ENCODE measurements at places on chromosomes 7 and 10.

DNA sequence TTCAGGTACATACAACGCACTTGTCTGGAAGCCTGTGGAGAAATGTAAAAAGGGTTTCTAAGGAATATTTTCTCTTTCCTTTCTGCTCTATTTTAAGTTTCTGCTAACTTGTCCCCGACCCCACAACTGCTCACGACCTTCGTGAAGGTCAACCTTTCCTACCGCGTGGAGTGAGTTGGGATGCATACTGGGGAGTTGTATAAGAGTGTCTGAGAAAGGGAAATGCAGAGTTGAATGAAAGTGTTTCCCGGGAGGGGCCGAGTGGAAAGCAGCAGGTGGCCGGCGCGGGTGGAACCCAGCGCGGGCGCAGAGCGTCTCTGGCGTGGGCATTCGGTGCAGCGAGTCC, 17.9 kb upstream of the ACBD5 start:
- no peak for DNase-seq

GRCh38 chr10:42801135-42801534, 18.5 kb downstream of the BMS1 start:
- no peak for DNase-seq

DNA sequence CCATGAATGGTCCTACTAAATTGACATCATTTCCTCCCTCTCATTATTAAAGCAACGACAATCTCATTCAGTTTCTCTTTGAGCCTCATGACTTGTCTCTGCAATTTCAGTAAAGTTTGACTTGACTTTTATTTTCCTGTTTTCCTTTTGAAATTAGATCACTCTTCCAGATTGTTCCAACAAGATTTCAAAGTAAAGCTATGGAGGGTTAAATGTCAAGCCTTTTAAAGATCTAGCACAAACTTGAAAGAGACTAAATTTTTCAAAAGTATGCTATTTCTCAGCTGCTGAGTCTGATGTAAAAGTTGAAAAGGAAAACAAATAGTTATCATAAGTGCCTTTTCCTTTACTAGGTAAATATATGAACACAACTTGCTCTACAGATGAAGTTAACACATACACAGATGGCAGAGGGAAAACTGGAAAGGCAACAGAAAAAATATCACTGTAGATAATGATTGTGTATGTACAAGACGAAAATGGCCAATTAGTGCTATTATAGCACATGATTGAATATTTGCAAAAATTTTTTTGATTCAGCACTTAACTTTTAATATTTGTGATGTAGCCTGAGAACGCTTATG, 200.6 kb downstream of the WDR11 start:
- no peak for DNase-seq

DNA sequence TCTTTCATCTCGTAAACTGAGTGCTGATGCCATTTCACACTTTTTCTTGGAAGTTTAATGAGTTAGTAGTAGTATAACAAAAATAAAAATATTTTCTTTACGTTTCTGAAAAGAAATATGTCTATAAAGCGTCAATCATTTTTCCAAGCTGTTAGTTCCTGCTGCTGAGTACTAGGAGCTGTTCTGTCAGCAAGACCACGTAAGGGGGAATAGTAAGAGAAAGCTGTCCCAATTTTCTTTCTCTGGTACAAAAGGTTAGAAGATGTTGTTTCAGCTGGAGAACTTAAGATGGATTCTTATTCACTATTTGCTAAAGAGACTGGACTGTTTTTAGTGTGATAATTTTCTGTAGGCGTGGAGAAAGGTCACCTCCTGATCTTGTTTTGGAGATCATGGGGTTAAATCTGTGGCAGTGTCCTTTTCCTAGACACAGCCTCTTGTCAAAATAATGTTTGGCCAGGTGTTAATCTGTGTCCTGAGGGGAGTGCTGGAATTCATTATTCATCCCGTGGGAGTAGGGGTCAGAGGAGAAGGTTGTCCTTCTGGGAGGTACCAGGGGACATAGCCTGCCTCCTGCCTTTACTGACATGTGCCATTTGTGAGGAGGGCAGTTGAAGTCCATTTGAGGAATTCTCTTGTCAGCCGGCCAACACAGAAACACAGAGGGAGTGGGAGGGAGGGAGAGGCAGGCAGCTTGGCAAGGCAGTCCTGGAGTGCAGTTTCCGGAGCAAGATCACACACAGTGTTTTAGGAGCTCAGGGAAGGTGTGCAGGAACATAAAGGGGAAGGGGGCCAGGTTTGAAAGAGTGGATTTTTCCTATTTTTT, 368.7 kb downstream of the AUTS2 start:
- peak; percentile 34 for DNase-seq

DNA sequence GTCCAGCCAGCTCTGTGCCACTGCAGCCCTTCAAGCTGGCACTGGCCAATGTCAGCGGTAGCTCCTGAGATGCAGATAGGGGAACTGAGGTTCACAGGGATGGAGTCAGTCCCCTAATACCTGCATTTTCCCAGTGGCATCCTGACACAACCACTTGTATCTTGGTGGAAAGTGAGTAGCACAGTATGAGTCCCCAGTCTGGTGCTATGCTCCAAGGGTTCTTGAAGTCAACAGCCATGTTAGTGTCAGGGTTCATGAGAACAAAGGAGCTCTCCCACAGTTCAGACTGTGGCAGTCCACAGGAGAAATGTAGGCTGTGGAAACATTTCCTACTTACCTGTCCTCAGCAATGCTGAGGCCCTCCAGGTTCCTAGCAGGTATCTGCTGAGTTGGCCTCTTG, 115.5 kb downstream of the ZNF736 start:
- no peak for DNase-seq

DNA sequence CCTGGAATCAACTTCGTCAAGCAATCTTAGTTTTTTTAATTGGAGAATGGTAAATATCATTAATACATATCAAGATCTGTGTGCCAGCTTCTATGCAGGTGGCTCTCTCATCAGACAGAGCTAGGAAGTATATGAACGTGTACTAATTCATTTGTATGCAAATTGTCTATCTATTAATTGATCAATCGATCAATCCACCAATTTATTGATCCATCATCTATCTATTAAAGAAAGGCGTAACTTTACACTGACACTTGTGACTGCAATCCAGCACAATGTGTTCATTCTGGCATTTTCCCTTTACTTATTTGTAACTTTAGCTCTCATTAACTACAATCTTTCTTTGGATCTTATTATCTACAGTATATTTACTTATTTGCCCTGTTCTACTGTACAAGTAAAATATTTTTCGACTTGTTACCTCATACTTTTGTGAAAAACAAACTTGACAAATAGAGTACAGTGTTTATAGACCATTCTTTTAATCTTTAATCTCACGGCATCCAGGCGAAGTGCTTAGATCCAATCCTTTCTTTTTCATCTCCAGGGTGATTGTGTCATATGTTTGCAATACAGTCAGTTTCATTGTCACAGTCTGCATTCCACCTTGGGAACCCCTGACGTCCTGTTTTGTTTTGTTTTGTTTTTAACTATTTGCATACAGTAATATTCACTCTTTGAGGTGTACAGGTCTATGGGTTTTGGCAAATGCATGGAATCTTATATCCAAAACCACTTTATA, 22.0 kb upstream of the GHRHR start:
- no peak for DNase-seq

GRCh38 chr7:91034459-91035368, 229.5 kb upstream of the FZD1 start:
- DNase-seq = peak; percentile 94

- no peak for DNase-seq
Observed at GRCh38 chr7:85757348-85757747, 570.5 kb upstream of the SEMA3D start.

- no peak for DNase-seq
Observed at GRCh38 chr10:24435374-24435773, 226.4 kb downstream of the KIAA1217 start.

DNA sequence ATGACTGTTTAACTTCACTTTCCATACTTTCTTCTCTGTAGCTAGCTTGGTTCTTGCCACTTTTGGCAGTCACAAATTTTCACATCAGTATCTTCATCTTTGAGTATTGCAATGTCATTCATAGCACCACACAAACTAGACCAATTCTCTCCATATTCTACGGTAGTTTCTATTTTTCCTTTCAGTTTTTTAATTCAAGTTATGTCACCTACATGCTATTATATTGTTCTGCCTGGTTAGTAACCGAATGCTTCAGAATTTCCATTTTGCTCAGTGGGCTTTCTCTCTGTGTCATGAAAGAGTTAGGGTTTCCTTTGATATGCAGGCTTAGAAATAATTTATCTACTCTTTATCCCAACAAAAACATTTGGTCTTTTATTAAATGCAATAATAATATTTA, 896.5 kb downstream of the GATA3 start:
- no peak for DNase-seq

GRCh38 chr7:102992938-102993717, 80.3 kb downstream of the LRRC17 start:
- DNase-seq = no peak

GRCh38 chr10:109203646-109204353, 719.5 kb downstream of the XPNPEP1 start:
- DNase-seq = no peak
